GM12865 (cell line): ENCODE measurements at places on chromosomes 16 and 17.

- peak; percentile 84 for DNase-seq
Measured at GRCh38 chr17:68349157-68349556, 57.9 kb downstream of the ARSG start.

GRCh38 chr17:44473367-44473766 is 29.8 kb downstream of the GPATCH8 start:
- no peak for DNase-seq

DNA sequence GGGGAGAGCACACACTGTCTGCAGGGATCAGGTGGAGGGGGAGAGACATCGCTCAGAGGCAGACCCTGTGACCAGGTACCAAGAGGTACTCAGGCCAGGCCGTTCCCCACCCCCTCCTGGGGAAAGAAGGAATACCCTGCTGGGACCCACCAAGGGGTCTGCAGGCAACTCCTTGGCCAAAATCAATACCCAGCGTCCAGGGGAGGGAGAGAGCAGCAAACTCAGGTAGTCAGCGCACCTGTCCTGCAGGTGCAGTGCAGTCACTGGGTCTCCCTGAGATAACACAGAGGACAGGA is 57.5 kb upstream of the DOC2B start:
- DNase-seq, result no peak

GRCh38 chr17:60102632-60103096 is 23.9 kb upstream of the HEATR6 start:
- DNase-seq, result peak; percentile 21
